ENCODE measurements at places on chromosomes 5 and 9.

- DNase-seq, result no peak
Measured at GRCh38 chr9:127862075-127863011, 7.9 kb upstream of the ENG start.

DNA sequence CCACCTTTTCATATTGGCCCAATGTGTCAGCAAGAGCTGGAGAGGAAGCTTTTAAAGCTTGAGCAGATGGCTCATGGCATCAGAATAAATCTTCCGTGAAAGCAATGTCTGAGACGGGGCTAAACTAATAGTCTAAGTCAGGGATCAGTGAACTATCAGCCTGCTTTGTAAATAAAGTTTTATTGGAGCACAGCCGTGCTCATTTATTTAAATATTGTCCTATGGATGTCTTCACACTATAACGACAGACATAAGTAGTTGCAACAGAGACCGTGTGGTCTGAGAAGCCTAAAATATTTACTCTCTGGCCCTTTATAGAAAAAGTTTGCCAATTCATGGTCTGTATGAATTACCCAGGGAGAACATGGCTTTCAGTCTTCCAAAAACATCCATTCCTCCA, 85.6 kb upstream of the SLC44A1 start:
- no peak for DNase-seq

DNA sequence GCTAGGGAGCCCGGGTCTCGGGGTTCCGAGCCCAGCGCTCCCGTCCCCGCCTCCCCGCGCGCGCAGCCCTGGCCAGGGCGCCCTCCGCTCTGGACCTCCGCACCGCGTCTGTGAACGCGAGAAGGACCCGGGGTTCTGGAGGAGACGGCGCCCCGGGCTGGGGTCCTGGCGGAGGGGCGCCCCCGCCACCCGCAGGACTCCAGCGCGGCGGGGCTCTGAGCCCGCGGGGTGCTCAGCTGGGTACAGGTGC, 431 bp downstream of the TMOD1 start:
- no peak for DNase-seq

GRCh38 chr5:152644029-152644728, 239.1 kb upstream of the NMUR2 start:
- DNase-seq, result no peak

DNA sequence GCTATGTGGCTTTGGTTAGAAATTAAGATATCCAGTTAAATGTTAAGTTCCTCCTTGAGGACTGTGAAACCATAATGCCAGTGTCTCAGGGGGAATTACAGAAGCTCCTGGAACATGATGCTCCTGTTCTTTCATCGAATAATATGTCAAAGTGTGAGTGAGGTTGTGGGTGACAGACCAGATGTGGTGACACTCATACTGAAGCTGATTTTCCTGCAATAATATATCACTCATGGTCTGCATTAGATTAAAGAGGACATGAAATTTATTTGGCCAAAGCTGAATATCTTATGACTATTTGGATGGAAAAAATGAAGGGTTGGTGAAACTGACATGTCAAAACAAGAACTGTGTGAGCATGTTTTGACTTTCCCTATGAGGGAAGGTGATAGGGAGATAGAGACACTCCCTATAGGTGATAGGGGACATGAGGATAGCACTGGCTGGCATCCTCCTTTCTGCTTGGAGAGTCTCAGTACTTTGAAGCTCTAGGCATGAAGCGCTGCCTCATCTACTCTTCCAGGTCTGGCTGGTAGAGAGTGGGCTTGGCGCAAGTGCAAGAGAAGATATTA, 173.5 kb downstream of the ARHGEF28 start:
- DNase-seq, result no peak

DNA sequence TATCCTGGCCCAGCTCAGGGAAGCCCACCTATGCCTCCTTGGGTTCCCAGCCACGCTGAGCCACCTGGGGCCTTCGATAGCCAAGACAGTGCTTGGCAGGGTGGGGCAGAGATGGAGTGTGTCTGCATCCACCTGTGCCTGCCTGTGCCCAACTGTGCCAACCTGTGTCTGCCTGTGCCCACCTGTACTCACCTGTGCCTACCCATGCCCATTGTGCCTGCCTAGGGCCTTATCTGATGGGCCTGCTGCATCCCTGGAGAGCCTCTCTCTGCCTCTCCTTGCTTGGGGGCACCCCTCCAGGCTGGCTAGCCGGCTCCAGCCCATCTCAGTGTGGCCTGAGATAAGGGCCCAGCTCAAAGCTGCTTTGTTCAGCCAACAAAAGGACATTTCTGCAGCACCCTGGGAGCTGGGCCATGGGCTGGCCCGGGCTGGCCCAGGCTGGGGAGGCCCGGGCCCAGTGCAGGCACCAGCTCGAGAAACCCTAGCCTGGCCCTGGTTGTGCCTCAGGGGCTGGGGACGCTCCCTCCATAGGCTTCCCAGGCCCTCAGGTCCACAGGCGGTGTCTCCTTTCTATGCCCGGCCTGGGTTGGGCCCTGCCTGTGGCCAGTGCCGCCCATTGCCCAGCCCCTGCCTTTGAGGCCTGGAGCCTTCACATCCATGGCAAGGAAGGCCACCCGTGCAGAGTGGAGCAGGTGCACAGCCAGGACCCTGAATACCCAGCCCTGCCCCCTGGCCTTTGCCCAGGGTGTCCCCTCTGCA, 37.3 kb upstream of the NOTCH1 start:
- DNase-seq, result no peak

DNA sequence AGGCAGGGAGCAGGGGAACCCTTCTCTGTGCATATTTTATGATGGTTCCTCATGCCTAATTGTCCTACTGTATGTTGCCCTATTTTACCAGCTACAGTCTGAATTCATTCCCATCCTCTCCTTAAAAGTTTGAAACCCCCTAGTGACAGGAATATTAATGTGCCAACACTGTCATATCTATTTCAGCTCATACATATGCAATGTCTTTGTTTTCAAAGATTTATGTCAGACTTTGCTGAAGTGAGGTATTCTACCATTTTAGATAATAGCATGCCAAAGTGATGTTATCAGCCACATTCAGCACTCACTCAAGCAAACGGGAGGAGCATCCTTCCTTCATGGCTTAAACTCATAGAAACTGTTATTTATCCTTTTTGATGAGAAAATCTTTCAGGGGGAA, 696.5 kb downstream of the NR2F1-AS1 start:
- DNase-seq, result no peak

GRCh38 chr9:5512658-5513452, 2.5 kb downstream of the PDCD1LG2 start:
- DNase-seq, result no peak

Data from endothelial cell (in vitro differentiated cells).